Sigmoid colon (tissue), 7 donors: ENCODE measurements at places on chromosomes 5 and 9.
A peak's percentile ranks its signal among the peaks of the same experiment; 100 is the strongest.

DNA sequence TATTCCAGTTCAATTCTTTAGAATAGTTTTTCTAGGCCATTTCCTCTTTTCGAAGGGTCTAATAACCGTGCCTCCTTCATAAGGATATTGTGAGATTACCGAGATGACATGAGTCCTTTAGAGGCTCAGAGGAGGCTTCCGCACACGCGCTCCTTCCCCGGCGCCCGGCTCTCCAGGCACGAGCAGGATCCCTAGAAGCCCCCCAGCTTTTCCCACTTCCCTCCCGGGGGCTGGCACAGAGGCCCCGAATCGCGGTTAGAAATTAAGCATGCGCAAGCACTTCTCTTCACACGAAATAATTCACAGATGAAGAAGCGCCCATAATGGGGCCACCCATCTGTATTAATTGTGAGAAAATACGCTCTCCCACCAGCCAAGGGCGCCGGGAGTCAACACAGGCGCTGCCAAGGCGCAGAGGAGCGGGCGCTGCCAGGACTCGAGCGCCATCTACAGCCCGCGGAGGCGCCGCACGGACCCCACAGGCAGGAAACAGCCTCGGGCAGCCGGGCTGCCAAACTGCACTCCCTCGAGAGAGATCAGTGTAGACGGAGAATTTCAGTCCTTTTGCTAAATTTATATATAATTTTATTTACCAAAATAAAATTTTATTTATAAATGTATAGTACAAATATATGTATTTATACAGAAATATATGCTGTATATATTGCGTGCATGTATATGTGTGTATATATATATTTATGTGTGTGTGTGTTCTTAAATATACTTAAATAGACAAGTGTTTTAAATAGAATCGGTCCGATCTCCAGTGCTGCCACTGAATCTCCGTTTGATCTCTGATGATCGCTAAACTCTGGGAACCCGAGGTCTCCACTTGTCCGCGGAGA is 258.1 kb upstream of the NFIL3 start:
- no peak overlapping the region for H3K4me3 ChIP-seq
- H3K36me3 ChIP-seq = no peaks in the 10 kb centered on the region
- no peaks in the 10 kb centered on the region for H3K27me3 ChIP-seq

DNA sequence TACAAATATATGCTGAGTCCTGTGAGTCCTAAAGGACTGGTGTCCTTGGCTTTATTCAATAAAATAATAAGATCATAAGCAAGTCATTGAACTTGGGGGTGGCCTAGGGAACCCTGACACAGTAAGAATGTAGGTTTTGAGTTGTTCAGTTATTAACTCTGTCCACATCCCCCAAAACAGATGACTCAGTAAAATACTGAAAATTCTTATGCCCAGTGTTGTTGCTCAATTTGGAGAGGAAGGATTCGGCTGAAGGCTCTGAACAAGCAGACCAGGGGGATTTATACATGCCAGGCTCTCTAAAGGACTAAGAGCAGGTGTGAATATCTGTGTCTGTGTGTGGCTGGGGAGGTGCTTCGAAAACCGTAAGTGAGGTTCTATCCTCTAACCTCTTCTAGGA is 173.7 kb downstream of the RMI1 start:
- no peak overlapping the region for H3K27ac ChIP-seq
- no peak overlapping the region for H3K4me3 ChIP-seq
- DNase-seq = no peak
- no peaks in the 10 kb centered on the region for H3K36me3 ChIP-seq

GRCh38 chr5:33936004-33936380 is 194 bp upstream of the RXFP3 start:
- H3K4me1 ChIP-seq = no peaks in the 10 kb centered on the region
- H3K36me3 ChIP-seq = no peaks in the 10 kb centered on the region
- DNase-seq = no peak
- H3K27me3 ChIP-seq = peaks cover 21% of the 10 kb centered on the region

GRCh38 chr5:1753490-1753889 is 46.1 kb downstream of the MRPL36 start:
- H3K27ac ChIP-seq = no peak overlapping the region
- H3K4me1 ChIP-seq = no peaks in the 10 kb centered on the region
- DNase-seq = peak; percentile 12
- H3K4me3 ChIP-seq = no peak overlapping the region

DNA sequence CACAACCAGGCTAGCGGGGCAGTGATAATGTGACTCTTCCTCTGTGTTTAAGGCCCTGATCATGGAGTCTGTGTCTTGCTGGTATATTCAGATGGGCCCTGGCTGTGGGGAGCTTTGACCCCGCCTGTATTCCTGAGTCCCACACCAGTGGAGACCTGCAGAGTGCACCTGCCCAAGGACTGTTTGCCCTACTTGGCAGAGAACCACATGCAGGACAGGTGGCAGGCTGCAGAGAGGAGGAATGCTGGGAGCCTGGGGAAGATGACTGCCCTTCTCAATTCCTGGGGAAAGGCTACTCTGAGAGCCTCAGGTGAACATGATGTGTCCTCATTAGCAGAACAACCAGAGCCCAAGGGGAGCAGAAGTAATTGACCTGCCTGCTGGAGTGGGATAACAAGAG is 36.2 kb downstream of the IARS1 start:
- DNase-seq = no peak
- peaks cover 70% of the 10 kb centered on the region for H3K36me3 ChIP-seq
- no peak overlapping the region for H3K4me3 ChIP-seq
- no peaks in the 10 kb centered on the region for H3K4me1 ChIP-seq

- H3K27me3 ChIP-seq = no peaks in the 10 kb centered on the region
- H3K27ac ChIP-seq = no peak overlapping the region
- no peaks in the 10 kb centered on the region for H3K4me1 ChIP-seq
- H3K36me3 ChIP-seq = no peaks in the 10 kb centered on the region
Measured at GRCh38 chr9:134360180-134360759, 34.0 kb downstream of the RXRA start.

- H3K27me3 ChIP-seq = no peaks in the 10 kb centered on the region
- DNase-seq = no peak
- no peak overlapping the region for H3K27ac ChIP-seq
- H3K4me1 ChIP-seq = peaks cover 18% of the 10 kb centered on the region
- H3K36me3 ChIP-seq = peaks cover 19% of the 10 kb centered on the region
Measured at GRCh38 chr9:37971108-37971459, 67.2 kb upstream of the SLC25A51 start.

DNA sequence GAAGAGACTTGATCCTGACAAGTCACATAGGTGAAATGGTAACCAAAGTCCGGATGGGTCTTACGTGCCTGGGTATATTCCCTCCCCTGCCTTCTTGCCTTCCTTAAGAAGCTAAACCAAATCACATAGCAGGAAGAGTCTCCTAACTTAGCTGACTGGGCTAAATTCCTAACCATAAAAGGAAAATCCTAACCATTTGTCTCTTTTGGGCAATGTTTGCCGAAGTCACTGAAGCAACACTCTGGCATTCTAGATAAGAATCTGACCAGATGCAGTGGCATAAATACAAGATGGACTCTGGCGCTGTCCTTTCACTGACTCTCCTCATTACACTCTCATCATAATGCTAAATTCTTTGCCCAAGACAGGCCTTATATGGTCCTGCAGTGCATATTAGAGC is 625.5 kb upstream of the RORB start:
- H3K36me3 ChIP-seq = no peaks in the 10 kb centered on the region
- no peak overlapping the region for H3K4me3 ChIP-seq
- no peak overlapping the region for H3K27ac ChIP-seq
- no peaks in the 10 kb centered on the region for H3K4me1 ChIP-seq
- H3K27me3 ChIP-seq = no peaks in the 10 kb centered on the region
- DNase-seq = no peak

DNA sequence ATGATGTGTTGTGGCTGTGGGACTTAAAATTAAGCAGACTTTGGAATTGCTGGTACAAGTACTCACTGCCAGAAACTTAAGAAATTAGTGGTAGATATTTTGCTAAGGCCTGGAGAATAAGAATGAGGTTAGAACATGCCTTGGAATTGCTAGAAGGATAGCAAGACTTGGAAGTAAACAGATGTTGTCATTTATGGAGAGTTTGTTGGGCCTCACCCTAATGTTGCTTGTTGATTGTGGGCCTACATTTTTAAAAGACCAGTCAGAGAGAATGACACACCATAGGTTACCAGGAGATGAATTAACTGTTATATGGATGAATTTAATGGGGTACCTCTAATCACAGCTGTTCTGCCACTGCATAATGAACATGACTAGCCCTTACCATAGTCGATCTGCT is 120.1 kb upstream of the GAS1 start:
- no peaks in the 10 kb centered on the region for H3K27me3 ChIP-seq
- H3K4me3 ChIP-seq = no peak overlapping the region
- H3K36me3 ChIP-seq = no peaks in the 10 kb centered on the region
- no peak for DNase-seq
- no peak overlapping the region for H3K27ac ChIP-seq

GRCh38 chr5:103472265-103472664 is 90.3 kb downstream of the NUDT12 start:
- H3K27ac ChIP-seq = no peak overlapping the region
- H3K36me3 ChIP-seq = no peaks in the 10 kb centered on the region
- H3K4me1 ChIP-seq = no peaks in the 10 kb centered on the region
- no peak overlapping the region for H3K4me3 ChIP-seq

DNA sequence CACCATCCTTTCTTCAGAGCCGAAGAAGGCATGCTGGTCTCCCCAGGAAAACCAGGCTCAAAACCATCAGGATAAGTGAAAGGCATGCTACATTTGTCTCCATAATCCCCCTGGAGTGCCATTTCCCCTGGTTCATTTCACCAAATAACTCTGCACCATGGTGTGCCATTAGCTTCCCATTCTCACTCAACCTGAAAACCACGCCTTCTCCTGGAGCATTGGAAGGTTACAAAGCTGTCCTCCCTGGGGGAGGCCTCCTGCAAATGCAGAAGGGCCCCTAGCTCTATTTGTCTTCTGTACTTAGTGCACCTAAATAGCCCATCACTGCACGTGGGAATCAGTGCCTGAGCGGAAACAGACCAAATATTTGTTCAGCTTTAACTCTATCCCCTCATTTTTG is 90.2 kb upstream of the ICE1 start:
- no peaks in the 10 kb centered on the region for H3K27me3 ChIP-seq
- DNase-seq = no peak
- no peak overlapping the region for H3K4me3 ChIP-seq
- H3K27ac ChIP-seq = no peak overlapping the region
- H3K36me3 ChIP-seq = no peaks in the 10 kb centered on the region
- H3K4me1 ChIP-seq = no peaks in the 10 kb centered on the region

DNA sequence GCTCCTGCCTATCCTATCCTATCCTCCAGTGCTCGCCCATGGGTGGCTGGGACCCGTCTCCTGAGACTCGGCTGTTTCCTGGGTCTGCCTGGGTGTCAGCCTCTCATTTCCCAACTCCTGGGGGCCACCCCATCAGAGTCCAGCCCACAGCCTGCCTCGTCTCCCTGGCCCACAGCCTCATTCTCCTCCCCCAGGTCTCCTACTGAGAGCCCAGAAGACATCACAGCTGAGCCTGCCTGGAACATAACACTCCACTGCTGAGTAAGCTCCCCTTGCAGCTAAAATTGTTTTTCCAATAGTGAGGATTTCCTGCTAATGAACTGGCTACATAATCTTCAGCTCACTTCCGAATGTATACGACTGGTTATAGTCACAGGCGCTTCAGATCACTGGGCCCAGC is 95.3 kb downstream of the TTLL11 start:
- no peaks in the 10 kb centered on the region for H3K27me3 ChIP-seq
- DNase-seq = no peak
- no peaks in the 10 kb centered on the region for H3K36me3 ChIP-seq
- no peak overlapping the region for H3K27ac ChIP-seq
- no peak overlapping the region for H3K4me3 ChIP-seq

- no peak overlapping the region for H3K27ac ChIP-seq
- peaks cover 31% of the 10 kb centered on the region for H3K27me3 ChIP-seq
- peaks cover 15% of the 10 kb centered on the region for H3K4me1 ChIP-seq
Measured at GRCh38 chr5:132653716-132654115, 4.3 kb upstream of the IL13 start.

GRCh38 chr5:162485666-162486292 is 418.2 kb downstream of the GABRG2 start:
- no peak overlapping the region for H3K27ac ChIP-seq
- H3K4me1 ChIP-seq = no peaks in the 10 kb centered on the region
- no peaks in the 10 kb centered on the region for H3K36me3 ChIP-seq

DNA sequence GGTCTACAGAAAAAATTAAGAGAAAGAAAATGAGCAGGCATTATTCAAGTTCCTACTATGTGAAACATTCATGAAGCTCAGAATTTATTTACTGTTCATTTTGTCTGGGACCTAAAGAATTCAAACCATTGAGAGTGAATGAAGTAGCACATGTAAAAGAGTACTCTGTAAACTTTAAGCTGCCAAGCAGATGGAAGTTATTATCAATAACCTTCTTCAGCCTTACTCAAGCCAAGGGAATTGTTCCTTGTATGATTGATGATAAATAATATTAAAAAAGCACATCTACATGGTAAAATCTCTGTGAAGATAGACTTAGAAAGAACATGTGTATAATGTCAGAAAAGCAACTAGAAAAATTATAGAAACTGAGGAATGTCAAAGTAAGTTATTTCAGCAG is 17.8 kb upstream of the GLIS3 start:
- no peaks in the 10 kb centered on the region for H3K27me3 ChIP-seq
- no peak for DNase-seq
- no peak overlapping the region for H3K4me3 ChIP-seq
- no peaks in the 10 kb centered on the region for H3K36me3 ChIP-seq
- H3K4me1 ChIP-seq = no peaks in the 10 kb centered on the region

DNA sequence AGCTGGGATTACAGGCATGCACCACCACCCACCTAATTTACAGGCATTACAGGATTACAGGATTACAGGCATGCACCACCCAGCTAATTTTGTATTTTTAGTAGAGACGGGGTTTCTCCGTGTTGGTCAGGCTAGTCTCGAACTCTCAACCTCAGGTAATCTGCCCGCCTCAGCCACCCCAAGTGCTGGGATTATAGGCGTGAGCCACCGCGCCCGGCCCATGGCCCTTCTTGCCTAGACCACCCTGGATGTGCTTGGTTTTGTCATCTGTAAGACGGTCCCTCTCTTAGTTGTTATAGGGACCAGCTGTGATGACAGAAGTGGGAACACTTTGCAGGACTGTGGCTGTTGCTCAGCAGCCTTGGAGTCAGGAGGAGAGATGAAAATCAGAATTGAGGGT is 3.5 kb upstream of the PHYKPL start:
- H3K4me3 ChIP-seq = no peak overlapping the region
- no peaks in the 10 kb centered on the region for H3K4me1 ChIP-seq
- no peaks in the 10 kb centered on the region for H3K36me3 ChIP-seq
- DNase-seq = no peak
- no peaks in the 10 kb centered on the region for H3K27me3 ChIP-seq
- no peak overlapping the region for H3K27ac ChIP-seq

- no peaks in the 10 kb centered on the region for H3K27me3 ChIP-seq
- no peaks in the 10 kb centered on the region for H3K4me1 ChIP-seq
- H3K36me3 ChIP-seq = no peaks in the 10 kb centered on the region
- DNase-seq = peak; percentile 29
- no peak overlapping the region for H3K27ac ChIP-seq
Measured at GRCh38 chr9:138058181-138058580, 180.6 kb downstream of the CACNA1B start.

DNA sequence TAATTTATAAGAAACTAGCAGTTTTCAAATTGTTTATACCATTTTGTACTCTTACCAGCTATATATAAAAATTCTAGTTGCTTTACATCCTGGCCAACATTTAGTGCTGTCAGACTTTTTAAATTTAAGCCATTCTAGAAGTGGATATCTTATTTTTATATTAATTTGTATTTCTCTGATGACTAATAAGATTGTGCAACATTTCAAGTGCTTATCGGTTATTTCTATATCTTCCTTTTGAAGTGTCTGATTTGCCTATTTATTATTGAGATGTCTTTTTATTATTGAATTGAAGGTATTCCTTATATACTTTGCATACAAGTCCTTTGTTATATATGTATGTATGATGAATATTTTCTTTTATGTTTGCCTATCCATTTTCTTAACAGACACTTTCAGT is 324.0 kb downstream of the ELAVL2 start:
- no peaks in the 10 kb centered on the region for H3K36me3 ChIP-seq
- H3K27ac ChIP-seq = no peak overlapping the region
- H3K27me3 ChIP-seq = no peaks in the 10 kb centered on the region
- H3K4me1 ChIP-seq = no peaks in the 10 kb centered on the region
- no peak overlapping the region for H3K4me3 ChIP-seq
- no peak for DNase-seq
